ENCODE measurements at places on chromosomes 13 and 19.

GRCh38 chr13:113364311-113364889 lies 470 bp upstream of the GRTP1 start:
- DNase-seq, result no peak

DNA sequence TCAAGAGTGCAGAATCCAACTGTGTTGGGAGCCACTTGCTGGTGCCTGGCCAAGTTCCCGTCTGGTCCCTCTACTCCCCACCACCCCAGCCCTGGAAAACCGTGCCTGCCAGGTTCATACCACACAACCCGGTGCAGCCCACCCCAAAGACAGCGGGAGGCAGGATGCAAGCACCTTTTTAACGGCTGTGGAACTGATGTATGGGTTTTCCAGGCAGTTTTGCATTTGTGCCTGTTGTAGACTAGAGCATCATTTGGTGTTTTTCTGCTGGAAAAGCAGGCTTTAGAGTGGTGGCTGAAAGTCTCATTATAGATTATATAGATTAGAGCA lies 13.5 kb downstream of the TFDP1 start:
- no peak for DNase-seq

DNA sequence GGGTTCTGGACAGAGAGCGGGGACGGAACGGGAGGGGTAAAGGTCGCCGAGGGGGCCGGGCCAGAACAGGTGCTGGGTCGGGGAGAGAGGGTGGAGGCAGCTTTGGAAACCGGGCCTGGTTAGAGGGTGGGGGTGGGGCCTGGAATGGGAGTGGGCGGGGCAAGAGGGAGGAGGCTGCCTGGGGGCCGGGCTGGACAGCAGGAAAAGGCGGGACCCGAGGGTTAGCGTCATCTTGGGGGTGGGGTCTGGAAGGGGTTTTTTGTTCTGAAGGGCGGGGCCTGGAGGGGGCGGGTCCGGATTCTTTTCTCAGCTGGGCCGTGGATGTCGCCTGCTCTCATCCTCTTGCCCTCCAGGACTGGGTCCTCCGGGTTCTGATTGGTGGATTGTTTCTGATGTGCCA lies 4.3 kb upstream of the ZNF813 start:
- no peak for DNase-seq

- no peak for DNase-seq
Measured at GRCh38 chr13:113875429-113875815, 11.5 kb upstream of the GAS6 start.

DNA sequence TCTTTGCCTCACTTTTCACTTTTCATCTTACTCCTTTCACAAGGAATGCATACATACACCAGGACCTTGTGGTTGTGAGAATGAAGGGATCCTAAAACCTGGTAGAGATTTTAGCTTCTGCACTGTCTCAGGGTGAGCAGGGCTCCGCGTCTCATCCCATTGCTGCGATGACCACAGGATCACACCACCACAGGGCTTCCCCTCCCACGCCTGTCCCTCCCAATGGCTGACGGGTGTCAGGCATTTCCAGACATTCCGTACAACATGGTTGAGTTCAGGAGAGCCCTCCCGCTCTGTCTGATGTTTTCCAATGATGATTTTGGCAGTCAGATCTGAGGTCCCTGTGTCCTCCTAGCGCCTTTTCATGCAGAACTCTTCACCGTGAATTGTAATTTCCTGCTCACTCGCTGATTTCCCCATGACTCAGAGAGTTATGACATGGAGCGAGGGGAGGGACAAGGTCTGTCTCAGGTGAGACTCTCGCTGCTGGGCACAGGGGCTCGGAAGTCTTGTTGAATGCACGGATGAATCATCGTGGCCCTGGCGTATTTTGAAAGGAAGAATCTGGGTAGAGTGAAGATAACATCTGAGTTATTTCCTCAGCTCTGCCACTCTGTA lies 102.8 kb downstream of the TEX29 start:
- DNase-seq, result no peak

DNA sequence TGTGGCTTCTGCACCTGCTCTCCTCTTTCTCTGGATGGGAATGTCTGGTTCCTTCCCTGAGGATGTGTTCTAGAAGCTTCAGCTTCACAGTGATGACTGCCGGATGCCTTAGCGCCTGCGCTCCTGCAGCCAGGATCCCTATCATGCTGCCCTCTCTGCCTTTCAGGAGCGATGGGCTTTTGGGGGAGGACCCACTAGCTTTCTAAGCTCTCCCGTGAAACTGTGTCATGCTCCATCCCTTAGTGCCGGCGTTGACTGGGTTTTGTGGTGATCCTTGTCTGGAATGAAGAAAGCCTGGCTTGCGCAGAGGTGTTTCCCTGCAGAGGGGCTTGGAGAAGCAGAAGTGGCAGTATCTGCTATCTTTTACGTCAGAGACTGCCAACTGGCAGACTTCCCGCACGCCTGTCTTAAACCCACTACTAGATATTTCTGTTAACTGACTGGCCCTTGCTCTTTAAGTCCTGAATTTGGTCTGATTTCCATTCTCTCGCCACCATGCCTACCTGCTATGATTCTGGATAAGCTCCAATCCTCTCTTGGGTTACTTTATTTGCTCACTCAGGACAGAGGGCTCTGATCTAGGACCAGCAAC lies 3.8 kb upstream of the KMT2B start:
- DNase-seq, result no peak
